Posterior vena cava (tissue), 2 donors: ENCODE measurements at places on chromosomes 12 and 14. TPM values are rescaled to one million over a fixed set of nuclear protein-coding genes. Genes with fewer than 3 reads are reported as not detected.
A peak's percentile ranks its signal among the peaks of the same experiment; 100 is the strongest.

- DNase-seq, result no peak
Measured at GRCh38 chr12:91986084-91986483, 159.6 kb downstream of the BTG1 start.

DNA sequence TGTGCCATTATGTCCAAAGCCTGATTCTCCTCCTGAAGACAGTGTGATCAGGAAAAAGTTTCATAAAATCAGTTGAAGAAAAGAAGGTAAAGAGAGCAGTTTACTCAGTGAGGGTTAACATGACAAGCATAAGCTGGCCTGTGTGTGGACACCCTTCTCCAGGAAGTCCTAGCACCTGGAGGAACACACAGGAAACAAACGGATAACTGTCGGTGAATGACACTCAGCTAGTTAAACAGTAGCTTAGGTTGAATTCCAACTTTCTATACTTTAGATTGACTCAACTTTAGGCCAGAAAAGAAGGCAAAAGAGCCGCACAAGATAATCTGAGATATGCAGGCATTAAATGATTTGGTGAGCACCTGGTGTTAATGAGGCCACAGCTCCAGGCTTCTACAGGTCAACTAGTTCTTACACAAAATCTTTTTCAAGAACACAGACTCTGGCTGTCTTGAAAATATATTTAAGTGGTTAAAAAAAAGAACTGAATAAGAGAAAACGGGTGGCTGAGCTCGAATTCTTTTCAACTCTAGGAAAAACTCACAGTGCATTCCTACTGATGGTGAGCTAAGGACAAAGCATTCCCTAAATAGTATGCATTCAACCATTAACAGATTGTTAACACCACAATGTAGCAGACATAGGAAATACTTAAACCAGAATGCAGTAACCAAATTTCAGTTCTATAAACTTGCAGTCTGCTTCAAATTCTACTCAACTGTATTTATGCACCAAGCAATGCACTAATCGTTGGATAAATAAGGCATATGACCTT is 56.9 kb upstream of the TSPAN8 start:
- DNase-seq, result no peak

The TAS2R13 gene
- 2.4 TPM for total RNA-seq

- no peak for DNase-seq
Measured at GRCh38 chr14:62663456-62663821, 381.8 kb downstream of the KCNH5 start.

- DNase-seq, result no peak
Measured at GRCh38 chr12:4080213-4080612, 193.3 kb upstream of the CCND2 start.

The OR4E2 gene
- total RNA-seq, result not detected

DNA sequence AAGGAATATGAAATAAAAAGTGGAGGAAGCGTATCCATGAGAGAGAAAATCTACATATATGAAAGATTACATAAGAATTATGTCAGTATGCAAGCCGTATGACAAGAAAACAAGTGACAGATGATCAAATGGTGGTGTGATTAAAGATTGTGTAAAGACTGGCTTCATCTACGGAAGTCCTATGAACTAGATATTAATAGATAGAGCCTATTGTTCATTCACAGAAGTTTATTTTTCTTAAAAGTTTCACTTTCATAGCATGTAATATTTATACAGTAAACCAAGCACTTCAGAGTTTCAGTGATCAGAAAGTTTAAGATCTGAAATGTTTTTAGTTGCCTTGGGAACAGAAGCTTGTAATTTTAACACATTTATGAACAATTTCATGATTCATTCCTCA is 84.5 kb downstream of the VRK1 start:
- DNase-seq, result no peak

The NTN4 gene
- total RNA-seq, result 24.6 TPM

DNA sequence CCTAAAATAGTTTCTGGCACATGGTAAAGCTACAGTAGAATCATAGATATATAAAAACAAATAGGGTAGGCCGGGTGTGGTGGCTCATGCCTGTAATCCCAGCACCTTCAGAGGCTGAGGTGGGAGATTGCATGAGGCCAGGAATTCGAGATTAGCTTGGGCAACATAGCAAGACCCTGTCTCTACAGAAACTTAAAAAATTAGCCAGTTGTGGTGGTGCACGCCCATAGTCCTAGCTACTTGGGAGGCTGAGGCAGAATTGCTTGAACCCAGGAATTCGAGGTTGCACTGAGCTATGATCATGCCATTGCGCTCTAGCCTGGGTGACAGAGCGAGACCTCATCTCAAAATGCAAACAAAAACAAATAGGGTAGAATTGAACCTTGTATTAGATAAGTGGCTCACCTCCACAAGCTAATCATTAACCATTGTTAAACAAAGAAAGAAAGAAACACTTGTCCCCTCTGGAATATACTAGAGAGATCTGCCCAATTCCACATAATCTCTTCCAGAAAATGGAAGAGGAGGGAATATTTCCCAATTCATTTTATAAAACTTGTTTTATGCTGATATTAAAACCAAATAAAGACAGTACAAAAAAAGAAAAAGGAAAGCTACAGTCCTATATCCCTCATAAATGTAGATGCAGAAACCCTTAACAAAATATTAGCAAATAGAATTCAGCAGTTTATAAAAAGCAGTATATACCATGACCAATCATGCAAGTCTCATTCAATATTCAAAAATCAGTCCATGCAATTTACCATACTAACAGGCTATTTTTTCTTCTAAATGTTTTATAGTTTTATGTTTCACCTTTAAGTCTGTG is 22.7 kb upstream of the DHRS2 start:
- DNase-seq, result no peak

The BEST3 gene
- total RNA-seq, result not detected

The ETFBKMT gene
- total RNA-seq, result 2.9 TPM

The GYS2 gene
- not detected for total RNA-seq

The SDR9C7 gene
- 0.14 TPM for total RNA-seq

DNA sequence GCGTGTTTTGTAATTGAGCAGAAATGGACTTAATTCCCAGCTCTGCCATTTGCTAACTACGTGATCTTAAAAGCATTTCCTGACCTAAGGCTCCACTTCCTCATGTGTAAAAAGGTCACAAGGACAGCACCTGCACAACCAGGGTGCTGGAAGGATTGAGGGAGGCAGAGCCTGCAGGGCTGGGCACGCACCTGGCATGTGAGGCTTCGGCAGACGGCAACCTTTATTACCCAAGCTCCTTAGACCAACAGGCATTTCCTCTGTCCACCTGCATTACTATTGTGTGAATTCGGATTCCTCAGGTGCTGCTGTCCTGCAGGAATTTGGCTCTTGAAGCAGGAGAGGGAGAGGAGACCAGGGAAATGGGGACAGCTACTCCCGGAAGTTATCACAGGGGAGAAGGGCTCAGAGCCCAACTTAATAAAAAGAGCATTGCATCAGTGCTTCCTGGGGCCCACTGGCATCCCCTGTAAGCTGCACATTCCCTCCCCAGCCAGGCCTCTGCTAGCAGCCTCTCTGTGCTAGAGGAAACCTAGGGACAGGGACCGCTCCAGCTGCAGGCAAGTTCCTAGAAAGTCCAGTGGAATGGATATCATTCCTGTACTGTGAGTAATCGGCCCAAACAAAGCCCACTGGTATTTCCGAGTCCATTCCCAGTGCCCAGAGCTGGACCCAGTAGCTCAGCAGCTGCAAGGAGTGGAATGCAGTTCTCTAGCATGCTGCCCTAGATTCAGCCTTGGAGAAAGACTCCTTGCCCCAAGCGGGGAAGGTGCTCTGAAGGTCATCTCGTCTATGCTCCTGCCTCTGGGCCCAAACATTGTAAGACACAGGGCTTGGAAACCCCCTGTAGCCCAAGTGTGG is 157.1 kb upstream of the CCND2 start:
- DNase-seq, result peak; percentile 65

- DNase-seq, result no peak
Measured at GRCh38 chr14:69387311-69387710, 10.8 kb downstream of the ERH start.

GRCh38 chr14:96826818-96827217 is 29.6 kb downstream of the VRK1 start:
- no peak for DNase-seq

DNA sequence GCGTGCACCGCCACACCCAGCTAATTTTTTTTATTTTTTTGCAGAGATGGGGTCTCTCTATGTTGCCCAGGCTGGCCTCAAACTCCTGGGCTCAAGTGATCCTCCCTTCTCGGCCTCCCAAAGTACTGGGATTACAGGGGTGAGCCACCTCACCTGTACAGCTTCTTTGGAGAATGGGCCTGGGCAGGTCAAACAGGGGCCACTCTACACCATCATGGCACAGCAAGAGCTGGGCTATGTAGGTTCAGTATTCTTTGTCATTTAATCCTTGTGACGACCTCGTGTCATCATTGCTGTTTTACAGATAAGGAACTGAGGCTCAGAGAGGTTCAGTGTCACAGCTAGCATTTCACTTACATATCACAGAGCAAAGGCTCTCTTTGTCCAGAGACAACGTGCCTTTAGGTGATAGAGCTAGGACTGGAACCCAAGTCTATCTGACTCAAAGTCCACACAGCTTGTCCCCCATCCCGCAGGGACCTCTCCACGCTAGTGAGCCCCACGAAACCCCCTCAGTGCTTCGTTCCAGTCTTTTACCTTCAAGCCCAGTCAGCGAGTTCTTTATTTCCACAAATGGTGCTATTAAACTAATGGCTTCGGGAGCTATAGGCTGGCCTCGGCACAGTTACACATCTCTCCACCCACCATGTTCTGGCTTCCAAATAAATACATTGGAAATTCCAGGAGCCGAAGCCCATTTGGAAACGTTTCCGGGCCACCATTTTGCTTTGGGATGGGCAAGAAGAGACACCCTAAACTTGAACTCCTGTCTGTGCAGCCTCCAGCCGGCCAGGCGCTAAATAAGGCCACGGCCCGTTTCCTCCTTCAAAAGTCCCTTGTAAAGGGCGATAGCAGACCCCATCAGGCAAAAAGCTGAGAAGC is 660 bp upstream of the MAP1LC3B2 start:
- no peak for DNase-seq

The CD163 gene
- total RNA-seq, result 252 TPM

GRCh38 chr12:65189028-65189718 is 19.8 kb downstream of the LEMD3 start:
- DNase-seq, result no peak

GRCh38 chr12:115306380-115306779 is 622.4 kb upstream of the TBX3 start:
- DNase-seq, result no peak

DNA sequence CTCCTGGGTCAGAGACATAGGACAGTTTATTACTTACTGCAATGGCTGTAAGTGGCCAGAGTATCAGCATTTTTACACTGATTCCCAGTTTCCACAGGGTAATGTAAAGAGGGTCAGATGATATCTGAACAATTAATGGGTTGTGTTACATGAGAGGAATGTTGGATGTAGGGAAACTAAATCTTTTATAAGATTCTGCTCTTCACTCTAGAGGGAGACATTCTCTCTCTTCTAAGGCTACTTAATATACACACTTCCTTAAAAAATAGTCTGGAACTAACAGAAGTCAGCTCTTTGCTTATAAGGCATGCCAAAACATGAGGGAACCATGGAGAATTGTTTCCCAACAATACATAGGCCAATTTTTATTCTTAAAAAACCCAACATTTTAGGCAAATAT is 389.8 kb downstream of the ETNK1 start:
- DNase-seq, result no peak

The FBXO34 gene
- total RNA-seq, result 20.5 TPM

GRCh38 chr12:52275686-52276085 is 1.2 kb downstream of the KRT86 start:
- DNase-seq, result no peak

- no peak for DNase-seq
Measured at GRCh38 chr12:47556261-47557030, 149.4 kb downstream of the RPAP3 start.

The B3GNT4 gene
- total RNA-seq, result not detected

The ACRBP gene
- total RNA-seq, result 1.3 TPM

- DNase-seq, result no peak
Measured at GRCh38 chr12:122356192-122356635, 66.3 kb downstream of the CLIP1 start.

The CLMN gene
- 11.1 TPM for total RNA-seq

DNA sequence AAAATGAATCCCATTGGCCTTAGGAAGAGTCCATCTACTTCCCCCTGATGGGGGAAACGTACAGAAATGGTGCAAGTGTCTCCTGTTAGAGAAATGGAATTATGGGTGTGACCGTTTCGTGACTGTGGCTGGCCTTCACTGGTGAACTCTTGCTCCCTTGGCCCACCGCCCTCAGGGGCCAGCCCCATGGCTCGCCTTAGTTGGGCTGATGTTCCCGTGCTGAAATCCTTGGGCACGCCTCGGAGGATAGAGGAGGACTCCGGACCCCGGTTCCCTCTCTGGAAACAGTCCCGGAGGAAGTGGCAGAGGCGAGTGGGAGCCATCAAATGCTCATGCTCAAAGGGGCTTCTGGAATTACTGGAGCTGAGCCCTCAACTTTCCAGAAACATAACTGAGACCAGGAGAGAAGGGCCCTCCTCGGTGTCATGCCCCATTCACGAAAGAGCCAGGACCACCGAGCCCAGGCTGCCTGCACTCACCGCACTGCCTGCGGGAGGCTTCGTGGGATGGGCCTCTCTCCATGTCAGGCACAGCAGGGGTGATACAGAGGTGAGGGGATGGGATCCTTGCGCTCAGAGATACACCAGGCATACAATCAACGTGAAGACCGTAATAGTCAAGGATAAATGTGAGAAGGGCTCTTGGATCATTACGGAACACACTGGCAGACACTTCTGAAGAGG is 10.1 kb upstream of the CACNA2D4 start:
- no peak for DNase-seq

- DNase-seq, result peak; percentile 96
Measured at GRCh38 chr12:121443193-121443870, 43.4 kb downstream of the RNF34 start.

DNA sequence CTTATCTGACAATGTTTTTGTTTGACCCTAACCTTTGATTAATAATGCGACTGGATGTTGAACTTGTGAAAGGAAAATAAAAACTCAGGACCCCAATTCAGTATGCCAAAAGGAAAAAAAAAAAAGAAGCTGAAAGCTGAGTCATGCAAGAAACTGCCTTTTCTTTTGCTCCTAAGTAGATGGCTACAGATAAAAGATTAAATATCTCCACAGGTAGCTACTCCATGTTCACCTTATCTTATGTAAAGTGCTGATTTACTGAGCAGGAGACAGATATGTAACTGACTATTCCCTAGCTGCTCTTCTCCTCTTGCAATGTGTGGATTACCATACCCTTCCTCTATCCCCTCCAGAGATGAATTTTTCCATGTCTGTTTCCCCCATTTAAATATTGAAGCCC is 30.8 kb upstream of the TCL1B start:
- no peak for DNase-seq

GRCh38 chr12:89072294-89073026 is 279.8 kb downstream of the DUSP6 start:
- no peak for DNase-seq
